ENCODE measurements at places on chromosomes 7 and 10.

GRCh38 chr7:157143788-157144187, 5.1 kb downstream of the UBE3C start:
- no peak for DNase-seq
- no peaks in the 10 kb centered on the region for H3K36me3 ChIP-seq
- no peaks in the 10 kb centered on the region for H3K27me3 ChIP-seq
- H3K27ac ChIP-seq = no peak overlapping the region

GRCh38 chr7:155357573-155358041, 59.9 kb downstream of the INSIG1 start:
- H3K27me3 ChIP-seq = no peaks in the 10 kb centered on the region
- H3K4me3 ChIP-seq = no peak overlapping the region
- no peaks in the 10 kb centered on the region for H3K4me1 ChIP-seq

DNA sequence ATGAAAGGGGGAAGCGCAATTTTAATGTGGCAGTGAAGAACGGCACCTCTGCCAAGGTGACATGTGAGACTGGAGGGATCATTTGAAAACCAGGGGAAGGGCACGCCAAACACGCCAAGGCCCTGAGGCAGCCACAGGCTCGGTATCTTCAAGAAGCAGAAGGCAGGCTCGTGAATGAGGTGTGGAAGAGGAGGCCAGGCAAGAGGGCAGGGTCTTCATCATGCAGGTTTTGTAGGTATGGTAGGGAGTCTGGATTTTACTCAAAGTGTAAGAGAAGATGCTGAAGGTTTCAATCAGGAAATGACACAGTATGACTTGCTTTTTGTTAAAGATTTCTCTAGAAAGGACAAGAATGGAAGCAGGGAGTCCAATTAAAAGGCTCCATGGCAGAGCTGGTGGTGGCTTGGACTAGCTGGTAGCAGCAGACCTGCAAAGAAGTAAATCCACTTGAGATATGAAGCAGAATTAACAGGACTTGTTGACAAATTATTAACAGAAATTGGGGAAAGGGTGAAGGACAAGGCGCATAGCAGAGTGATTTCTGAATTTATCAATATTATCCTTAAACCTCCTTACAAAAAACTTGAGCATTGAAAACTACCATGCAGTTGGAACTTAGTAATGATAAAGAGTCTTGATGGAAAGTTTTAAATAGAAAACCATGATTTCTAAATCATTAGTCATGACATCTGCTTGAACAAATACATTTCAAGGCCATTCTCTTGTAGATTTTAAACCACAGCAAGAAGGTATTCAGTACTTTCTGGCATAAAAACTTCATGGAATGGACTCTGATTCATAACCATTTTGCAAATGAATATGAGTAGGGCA, 70.4 kb downstream of the COA1 start:
- no peaks in the 10 kb centered on the region for H3K36me3 ChIP-seq
- no peaks in the 10 kb centered on the region for H3K4me1 ChIP-seq
- DNase-seq = no peak
- H3K4me3 ChIP-seq = no peak overlapping the region
- no peak overlapping the region for H3K27ac ChIP-seq

GRCh38 chr7:145737617-145738016, 379.0 kb upstream of the CNTNAP2 start:
- no peaks in the 10 kb centered on the region for H3K36me3 ChIP-seq
- H3K27ac ChIP-seq = no peak overlapping the region
- no peak overlapping the region for H3K4me3 ChIP-seq
- no peak for DNase-seq
- H3K4me1 ChIP-seq = no peaks in the 10 kb centered on the region
- no peaks in the 10 kb centered on the region for H3K27me3 ChIP-seq

- no peak for DNase-seq
- H3K27ac ChIP-seq = no peak overlapping the region
- no peaks in the 10 kb centered on the region for H3K36me3 ChIP-seq
- H3K4me1 ChIP-seq = no peaks in the 10 kb centered on the region
Measured at GRCh38 chr7:147595042-147595441, 995.5 kb upstream of the C7orf33 start.

- H3K27ac ChIP-seq = no peak overlapping the region
- no peak for DNase-seq
- H3K36me3 ChIP-seq = no peaks in the 10 kb centered on the region
- no peak overlapping the region for H3K4me3 ChIP-seq
Measured at GRCh38 chr7:26090927-26091519, 61.0 kb upstream of the NFE2L3 start.

GRCh38 chr7:155189590-155189989, 108.1 kb upstream of the INSIG1 start:
- no peak for DNase-seq
- no peak overlapping the region for H3K27ac ChIP-seq
- no peak overlapping the region for H3K4me3 ChIP-seq
- no peaks in the 10 kb centered on the region for H3K27me3 ChIP-seq
- no peaks in the 10 kb centered on the region for H3K4me1 ChIP-seq

- no peaks in the 10 kb centered on the region for H3K36me3 ChIP-seq
- H3K4me1 ChIP-seq = no peaks in the 10 kb centered on the region
- H3K27ac ChIP-seq = no peak overlapping the region
- no peaks in the 10 kb centered on the region for H3K27me3 ChIP-seq
- no peak overlapping the region for H3K4me3 ChIP-seq
- DNase-seq = peak; percentile 23
Measured at GRCh38 chr7:93902777-93903423, 3.5 kb upstream of the GNGT1 start.

GRCh38 chr7:84651876-84652275, 457.3 kb upstream of the SEMA3A start:
- H3K4me3 ChIP-seq = no peak overlapping the region
- no peaks in the 10 kb centered on the region for H3K4me1 ChIP-seq
- H3K36me3 ChIP-seq = no peaks in the 10 kb centered on the region
- H3K27ac ChIP-seq = no peak overlapping the region
- no peaks in the 10 kb centered on the region for H3K27me3 ChIP-seq

- no peak overlapping the region for H3K27ac ChIP-seq
- peaks cover 5% of the 10 kb centered on the region for H3K36me3 ChIP-seq
- H3K27me3 ChIP-seq = no peaks in the 10 kb centered on the region
- H3K4me1 ChIP-seq = no peaks in the 10 kb centered on the region
- H3K4me3 ChIP-seq = no peak overlapping the region
- no peak for DNase-seq
Measured at GRCh38 chr7:99457650-99458493, 8.1 kb downstream of the ATP5MF start.

GRCh38 chr10:29057822-29058331, 231.0 kb upstream of the LYZL1 start:
- H3K27ac ChIP-seq = no peak overlapping the region
- H3K27me3 ChIP-seq = no peaks in the 10 kb centered on the region
- H3K36me3 ChIP-seq = no peaks in the 10 kb centered on the region
- H3K4me1 ChIP-seq = no peaks in the 10 kb centered on the region
- no peak overlapping the region for H3K4me3 ChIP-seq

- H3K27me3 ChIP-seq = no peaks in the 10 kb centered on the region
- no peaks in the 10 kb centered on the region for H3K36me3 ChIP-seq
- no peak overlapping the region for H3K4me3 ChIP-seq
- H3K27ac ChIP-seq = no peak overlapping the region
Measured at GRCh38 chr10:52744057-52744805, 28.4 kb downstream of the MBL2 start.
